Suprapubic skin (tissue), 4 donors: ENCODE measurements at places on chromosomes 6 and 20.

GRCh38 chr6:169854083-169854725 is 102.8 kb downstream of the ERMARD start:
- H3K27ac ChIP-seq, result no peak overlapping the region
- DNase-seq, result no peak
- H3K4me1 ChIP-seq, result peaks cover 15% of the 10 kb centered on the region
- H3K4me3 ChIP-seq, result no peak overlapping the region

GRCh38 chr6:74451953-74452352 is 753.9 kb downstream of the COL12A1 start:
- H3K27ac ChIP-seq, result no peak overlapping the region
- no peak overlapping the region for H3K4me3 ChIP-seq
- no peaks in the 10 kb centered on the region for H3K4me1 ChIP-seq

GRCh38 chr6:170445971-170446370 is 107.1 kb downstream of the PSMB1 start:
- no peak overlapping the region for H3K27ac ChIP-seq
- no peak for DNase-seq
- no peak overlapping the region for H3K4me3 ChIP-seq

GRCh38 chr6:159121486-159121885 is 47.7 kb upstream of the FNDC1 start:
- no peak overlapping the region for H3K27ac ChIP-seq
- no peak for DNase-seq
- H3K4me1 ChIP-seq, result peaks cover 15% of the 10 kb centered on the region

DNA sequence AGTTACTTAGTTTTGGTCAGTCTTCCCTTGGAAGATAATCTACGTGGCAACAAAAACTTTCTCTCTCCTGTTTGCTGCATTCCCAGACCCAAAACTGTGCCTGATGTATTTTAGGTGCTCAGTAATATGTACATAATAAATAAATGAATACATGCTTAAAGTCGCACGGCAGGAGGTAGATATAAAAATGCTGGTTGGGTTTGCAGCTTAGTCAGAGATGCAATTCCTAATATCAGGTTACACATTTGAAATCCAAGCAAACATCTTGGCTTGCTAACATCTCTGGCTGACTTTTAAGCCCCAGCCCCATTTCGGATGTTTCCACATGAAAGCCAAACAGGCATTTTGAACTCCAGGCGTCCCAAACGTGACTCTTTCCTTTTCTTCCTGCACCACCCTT is 91.0 kb downstream of the KCNQ5 start:
- H3K27ac ChIP-seq, result no peak overlapping the region
- no peaks in the 10 kb centered on the region for H3K4me1 ChIP-seq
- no peaks in the 10 kb centered on the region for H3K27me3 ChIP-seq
- DNase-seq, result no peak
- no peaks in the 10 kb centered on the region for H3K36me3 ChIP-seq
- no peak overlapping the region for H3K4me3 ChIP-seq

DNA sequence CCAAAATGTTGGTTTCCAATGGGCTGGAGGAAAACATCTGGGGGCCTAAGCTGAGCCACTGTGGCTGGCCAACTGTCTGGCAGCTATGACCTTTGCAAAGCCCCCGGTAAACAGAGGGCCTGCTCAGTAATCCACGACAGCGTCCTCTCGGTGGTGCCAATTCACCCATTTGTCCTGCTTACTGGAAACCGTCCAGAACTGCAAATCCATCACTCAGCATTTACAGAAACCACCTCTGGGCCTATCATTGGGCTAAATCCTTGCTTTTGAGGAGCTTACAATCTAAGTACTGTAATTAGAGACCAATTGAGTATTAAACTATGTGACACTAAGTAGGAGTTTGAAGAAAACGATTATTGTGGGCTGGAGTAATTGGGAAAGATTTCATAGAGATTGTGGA is 31.0 kb downstream of the ADAT2 start:
- DNase-seq, result no peak
- no peaks in the 10 kb centered on the region for H3K4me1 ChIP-seq
- H3K4me3 ChIP-seq, result no peak overlapping the region

- no peaks in the 10 kb centered on the region for H3K4me1 ChIP-seq
- peaks cover 24% of the 10 kb centered on the region for H3K36me3 ChIP-seq
- H3K27ac ChIP-seq, result no peak overlapping the region
Observed at GRCh38 chr6:111361648-111362047, 121.4 kb downstream of the REV3L start.

DNA sequence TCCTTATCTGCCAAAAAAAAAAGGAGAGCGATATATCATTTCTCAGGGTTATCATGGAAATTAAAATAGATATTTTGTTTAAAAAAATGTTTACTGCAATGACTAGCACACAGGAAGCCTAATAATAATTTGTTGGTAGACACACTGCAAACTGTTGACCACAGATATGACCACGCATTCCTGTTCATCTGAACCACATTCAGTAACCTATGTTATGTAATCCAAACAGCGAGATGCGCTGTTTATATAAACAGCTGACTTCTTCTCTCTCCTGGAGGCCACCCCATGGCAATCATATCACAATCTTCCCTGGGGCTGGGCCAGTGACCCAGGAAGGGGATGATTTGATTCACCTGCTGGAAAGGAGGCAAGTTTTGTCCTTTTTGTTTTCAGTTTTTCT is 129.3 kb upstream of the UST start:
- H3K27me3 ChIP-seq, result no peaks in the 10 kb centered on the region
- no peak for DNase-seq
- no peaks in the 10 kb centered on the region for H3K36me3 ChIP-seq
- H3K4me3 ChIP-seq, result no peak overlapping the region
